KBM-7 (cell line): ENCODE measurements at places on chromosomes 4 and X.
A peak's percentile ranks its signal among the peaks of the same experiment; 100 is the strongest.

DNA sequence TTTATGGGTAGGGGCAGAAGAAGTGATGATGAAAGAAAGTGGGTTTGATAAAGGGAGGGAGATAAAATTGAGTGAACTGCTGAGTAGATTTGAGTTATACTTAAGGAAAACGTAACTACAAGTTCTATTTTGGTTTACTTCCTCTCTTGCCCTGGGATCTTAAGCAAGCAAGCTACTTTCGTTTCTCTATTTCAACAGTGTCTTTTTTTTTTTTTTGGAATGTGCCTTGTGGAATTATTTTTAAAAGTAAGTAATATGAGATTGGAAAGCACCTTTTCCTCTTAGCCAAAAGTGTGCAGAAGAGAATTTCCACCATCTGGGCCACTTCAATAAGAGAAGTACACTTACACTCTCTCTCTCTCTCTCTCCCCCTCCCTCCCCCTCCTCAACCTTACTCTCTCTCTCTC, 16.0 kb upstream of the C4orf36 start:
- DNase-seq: peak; percentile 75

GRCh38 chrX:12580548-12580947, 210.7 kb upstream of the PRPS2 start:
- no peak for DNase-seq

DNA sequence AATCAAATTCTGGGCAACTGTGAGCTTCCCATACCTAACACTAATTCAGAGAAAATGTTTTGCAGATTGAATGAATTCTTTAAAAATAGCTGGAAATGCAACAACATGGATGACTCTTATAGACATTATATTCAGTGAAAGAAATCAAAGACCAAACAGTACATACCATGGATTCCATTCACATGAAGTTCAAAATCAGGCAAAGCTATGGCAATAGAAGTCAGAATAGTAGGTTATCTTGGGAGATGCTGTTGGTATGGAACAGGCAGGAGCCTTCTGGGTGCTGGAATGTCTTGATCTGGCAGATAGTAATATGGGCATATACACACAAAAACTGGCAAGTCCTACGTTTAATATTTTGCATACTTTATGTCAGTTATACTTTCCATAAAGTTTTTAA, 25.5 kb upstream of the CBLL2 start:
- no peak for DNase-seq

GRCh38 chr4:1116838-1117237, 3.5 kb upstream of the RNF212 start:
- no peak for DNase-seq

DNA sequence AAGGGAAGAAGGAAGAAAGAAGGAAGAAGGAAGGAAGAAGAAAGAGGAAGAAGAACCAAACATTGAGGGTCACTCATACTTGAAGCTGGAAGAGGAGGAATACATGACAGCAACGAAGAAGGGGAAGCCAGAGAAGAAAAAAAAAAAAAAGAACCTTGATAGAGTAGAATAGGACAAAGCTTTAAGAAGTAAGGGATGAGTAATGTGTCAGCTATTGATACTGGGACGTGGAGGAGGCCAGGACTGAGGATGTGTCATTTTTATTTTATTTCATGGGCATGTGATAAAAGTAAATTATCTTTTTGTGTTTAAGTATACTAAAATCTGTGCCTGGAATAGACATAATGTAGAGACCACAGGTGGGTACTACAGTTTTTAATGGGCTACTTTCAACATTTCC, 6.4 kb downstream of the EDA2R start:
- DNase-seq: no peak

- no peak for DNase-seq
Measured at GRCh38 chr4:36163198-36163597, 81.1 kb downstream of the ARAP2 start.

GRCh38 chr4:73908965-73909364, 39.8 kb downstream of the CXCL1 start:
- DNase-seq: no peak

DNA sequence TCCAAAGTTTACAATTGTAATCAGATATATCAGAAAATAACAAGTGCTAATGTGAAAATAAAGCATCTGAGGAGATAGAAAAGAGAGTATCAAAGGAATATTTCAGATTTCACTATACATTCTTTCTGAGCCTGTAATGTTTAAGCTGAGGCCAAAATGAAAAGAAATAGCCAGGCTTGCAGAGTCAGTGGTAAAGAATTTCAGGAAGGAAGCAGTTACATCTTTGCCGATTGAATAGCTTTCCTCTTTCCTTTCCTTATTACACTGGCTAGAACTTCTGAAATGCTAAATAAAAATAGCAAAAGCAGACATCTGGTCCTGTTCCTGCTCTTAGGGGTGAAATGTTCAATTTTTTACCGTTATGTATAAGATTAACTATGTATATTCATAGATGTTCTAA, 1441.6 kb upstream of the PCDH7 start:
- no peak for DNase-seq

GRCh38 chrX:65586491-65586890, 51.9 kb upstream of the LAS1L start:
- no peak for DNase-seq

GRCh38 chr4:39365360-39365759, 802 bp downstream of the RFC1 start:
- DNase-seq: peak; percentile 13

DNA sequence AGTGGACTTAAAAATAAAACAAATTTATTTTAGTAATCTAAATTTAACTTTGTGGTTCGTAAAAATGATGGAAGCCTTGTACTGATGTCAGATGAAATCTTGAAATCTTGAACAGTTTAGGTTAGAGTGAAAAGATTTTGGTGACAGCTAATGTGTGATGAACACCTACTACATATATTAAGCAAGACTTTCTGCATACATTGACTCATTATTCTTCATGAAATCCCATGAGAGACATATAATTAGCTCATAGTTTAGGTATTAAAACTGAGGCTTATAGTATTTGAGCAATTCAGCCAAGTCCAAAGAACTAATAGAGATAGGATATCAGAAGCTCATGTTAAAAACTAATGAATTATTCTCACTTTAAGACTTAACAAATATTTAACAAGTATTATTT, 66.9 kb upstream of the PCDH7 start:
- no peak for DNase-seq

DNA sequence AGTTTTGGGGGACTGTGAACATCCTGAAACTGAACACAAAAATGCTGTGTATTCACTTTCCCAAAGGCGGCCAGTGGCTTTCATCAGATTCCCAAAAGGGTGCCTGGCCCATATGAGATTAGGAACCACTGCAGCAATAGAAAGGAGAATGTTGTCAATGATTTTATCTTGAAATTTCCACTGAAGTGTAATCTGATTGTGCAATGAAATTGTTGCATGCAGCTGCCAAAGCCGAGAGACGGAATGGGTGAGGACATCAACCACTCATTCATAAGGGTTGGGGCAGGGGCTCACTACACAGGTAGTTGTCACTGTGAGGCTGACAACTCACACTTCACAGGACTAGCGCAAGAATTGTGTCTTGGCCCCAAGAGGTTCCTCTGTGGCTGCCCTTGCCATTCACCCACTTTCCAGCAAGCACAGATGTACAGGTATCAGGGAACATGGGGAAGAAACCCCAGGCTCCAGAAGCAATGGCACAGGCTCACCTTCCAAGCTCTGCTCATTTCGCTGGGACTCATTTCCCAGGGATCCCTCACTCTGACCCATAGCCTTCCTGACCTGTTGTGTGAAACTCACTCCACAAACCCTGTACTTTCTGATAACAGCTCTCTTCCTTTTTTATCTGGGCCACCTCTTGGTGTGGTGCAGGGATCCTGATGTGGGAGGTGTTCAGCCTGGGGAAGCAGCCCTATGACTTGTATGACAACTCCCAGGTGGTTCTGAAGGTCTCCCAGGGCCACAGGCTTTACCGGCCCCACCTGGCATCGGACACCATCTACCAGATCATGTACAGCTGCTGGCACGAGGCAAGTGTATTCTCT, 48.8 kb downstream of the BMX start:
- no peak for DNase-seq

- no peak for DNase-seq
Measured at GRCh38 chr4:110733901-110734300, 111.0 kb upstream of the PITX2 start.

DNA sequence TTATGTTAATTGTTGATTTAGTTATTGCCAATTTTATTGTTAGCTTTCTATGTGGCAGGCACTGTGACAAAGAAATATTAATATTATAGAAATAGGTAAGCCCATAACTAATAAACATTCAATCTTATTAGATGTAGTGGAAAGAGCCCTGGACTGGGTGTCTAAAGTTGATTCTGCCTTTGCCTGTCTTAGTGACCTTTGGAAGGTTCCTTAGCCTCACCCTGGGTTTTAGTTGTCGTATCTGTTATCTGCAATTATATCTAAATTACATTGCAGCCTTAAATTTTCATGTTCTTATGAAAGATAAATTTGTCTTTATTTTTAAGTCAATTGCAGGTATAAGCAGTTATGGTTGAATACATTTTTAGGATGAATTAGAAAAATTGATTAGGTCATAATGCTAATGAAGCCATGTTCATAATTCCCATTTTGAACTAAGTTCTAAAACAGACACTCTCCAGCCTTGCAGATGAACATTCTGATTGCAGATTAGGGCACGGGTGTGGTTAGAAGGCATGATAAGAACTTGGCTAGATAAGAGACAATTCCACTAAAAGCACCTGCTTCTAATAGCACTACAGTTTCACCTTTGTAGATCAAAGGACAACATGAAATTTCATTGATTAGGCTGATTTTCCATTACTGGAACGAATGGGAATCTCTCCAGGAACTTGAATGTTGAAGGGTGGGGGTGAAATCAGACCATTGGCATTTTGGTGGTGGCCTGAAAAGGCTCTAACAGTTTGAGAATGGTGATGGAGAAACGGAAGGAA, 17.3 kb upstream of the ENPEP start:
- no peak for DNase-seq

GRCh38 chr4:109966891-109967481, 54.3 kb downstream of the EGF start:
- no peak for DNase-seq

GRCh38 chr4:20297783-20298182, 46.1 kb downstream of the SLIT2 start:
- DNase-seq: no peak

- DNase-seq: no peak
Measured at GRCh38 chr4:113635739-113636437, 125.7 kb downstream of the CAMK2D start.

GRCh38 chrX:114973013-114973412, 44.4 kb downstream of the IL13RA2 start:
- no peak for DNase-seq

DNA sequence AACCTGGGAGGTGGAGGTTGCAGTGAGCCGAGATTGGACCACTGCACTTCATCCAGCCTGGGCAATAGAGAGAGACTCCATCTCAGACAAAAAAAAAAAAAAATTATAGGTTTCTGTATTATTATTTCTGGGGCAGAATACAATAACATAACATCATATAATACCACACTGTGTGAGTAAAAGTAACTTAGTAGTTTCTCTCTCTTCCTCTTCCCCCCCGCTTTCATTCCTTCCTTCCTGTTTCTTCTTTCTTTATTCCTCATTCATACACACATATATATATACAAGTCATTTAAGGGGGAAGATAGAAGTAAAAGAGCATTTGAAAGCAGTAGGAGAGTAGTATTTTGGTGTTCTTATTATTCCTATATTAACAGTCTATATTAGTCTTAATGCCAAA, 55.9 kb upstream of the FHDC1 start:
- DNase-seq: no peak

DNA sequence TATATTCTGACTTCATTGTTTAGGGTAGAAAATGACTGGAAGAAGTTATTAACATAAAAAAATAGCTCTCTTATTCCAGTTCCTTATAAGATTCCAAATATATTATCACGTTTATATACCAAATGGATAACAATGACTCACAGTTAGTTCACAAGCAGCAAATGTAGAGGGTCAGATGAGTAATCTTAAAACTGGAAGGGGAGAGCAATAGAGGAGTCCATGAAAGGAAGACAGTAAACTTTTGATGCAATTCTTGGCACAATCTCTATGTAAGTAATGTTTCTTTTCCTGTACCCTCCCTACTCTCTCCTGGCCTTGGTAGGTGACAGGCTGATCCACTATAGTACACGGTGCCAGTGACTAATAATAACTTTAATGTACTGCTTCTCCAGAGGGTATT, 259.0 kb upstream of the TRPC5 start:
- DNase-seq: no peak

DNA sequence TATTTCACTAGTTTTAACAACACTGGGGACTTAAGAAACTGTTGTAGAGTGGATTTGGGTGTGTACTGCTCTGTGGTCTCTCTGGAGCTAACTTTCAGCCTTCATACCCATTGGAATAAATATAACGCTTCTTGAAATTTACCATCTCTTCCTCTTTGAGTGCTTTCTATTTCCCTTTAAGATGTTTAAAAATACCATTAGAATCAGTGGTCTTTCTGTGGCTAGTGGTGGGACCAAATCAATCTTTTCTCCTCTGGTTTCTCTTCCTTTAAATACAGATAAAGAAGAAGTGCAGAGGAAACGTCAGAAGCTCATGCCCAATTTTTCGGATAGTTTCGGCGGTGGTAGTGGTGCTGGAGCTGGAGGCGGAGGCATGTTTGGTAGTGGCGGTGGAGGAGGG, 92.0 kb downstream of the NFKB1 start:
- no peak for DNase-seq

GRCh38 chr4:77881460-77882295, 19.0 kb downstream of the MRPL1 start:
- no peak for DNase-seq

- DNase-seq: no peak
Measured at GRCh38 chr4:42310358-42310757, 86.9 kb upstream of the SHISA3 start.

- no peak for DNase-seq
Measured at GRCh38 chr4:183449193-183449882, 4.9 kb downstream of the CDKN2AIP start.

GRCh38 chr4:158121161-158121579, 51.7 kb downstream of the GASK1B start:
- no peak for DNase-seq

GRCh38 chr4:151025759-151026158, 10.7 kb upstream of the LRBA start:
- no peak for DNase-seq

DNA sequence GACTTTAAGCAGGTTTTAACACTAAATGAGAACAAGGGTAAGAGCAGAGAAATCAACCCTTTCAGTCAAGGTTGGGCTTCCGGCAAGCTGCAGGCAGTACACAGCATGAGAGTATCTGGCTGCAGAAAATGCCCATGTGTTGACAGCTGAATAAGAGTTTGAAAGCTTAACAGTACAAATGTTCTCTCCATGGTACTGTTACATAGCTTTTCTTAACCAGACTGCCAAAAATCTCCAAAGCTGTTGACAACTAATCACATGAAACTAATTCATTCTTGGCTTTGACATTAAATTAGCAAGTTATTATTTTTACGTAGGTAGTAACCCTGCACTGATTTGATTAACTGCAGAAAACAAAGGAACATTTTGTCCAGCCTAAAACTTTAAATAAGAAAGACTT, 153.5 kb downstream of the SLC10A7 start:
- no peak for DNase-seq

- no peak for DNase-seq
Measured at GRCh38 chr4:26692014-26692726, 108.3 kb downstream of the TBC1D19 start.

DNA sequence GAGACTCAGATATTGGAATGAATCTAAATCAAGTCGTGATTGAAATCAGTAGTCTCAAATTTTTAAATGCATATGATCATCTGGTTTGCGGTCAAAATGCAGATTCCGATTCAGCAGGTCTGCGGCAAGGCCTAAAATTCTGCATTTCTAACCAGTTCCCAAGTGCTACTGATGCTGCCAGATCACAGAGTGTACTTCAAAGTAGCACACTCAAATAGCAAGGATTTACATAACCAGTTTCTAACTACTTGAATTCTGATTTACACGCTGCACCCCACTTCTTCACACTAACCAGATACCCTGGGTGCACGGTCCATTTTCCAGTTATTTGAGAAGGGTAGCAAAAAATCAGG, 752 bp downstream of the MBTPS2 start:
- DNase-seq: peak; percentile 48
